ENCODE measurements at places on chromosomes 13 and 19. TPM values are rescaled to one million over a fixed set of nuclear protein-coding genes. Genes with fewer than 3 reads are reported as not detected.

DNA sequence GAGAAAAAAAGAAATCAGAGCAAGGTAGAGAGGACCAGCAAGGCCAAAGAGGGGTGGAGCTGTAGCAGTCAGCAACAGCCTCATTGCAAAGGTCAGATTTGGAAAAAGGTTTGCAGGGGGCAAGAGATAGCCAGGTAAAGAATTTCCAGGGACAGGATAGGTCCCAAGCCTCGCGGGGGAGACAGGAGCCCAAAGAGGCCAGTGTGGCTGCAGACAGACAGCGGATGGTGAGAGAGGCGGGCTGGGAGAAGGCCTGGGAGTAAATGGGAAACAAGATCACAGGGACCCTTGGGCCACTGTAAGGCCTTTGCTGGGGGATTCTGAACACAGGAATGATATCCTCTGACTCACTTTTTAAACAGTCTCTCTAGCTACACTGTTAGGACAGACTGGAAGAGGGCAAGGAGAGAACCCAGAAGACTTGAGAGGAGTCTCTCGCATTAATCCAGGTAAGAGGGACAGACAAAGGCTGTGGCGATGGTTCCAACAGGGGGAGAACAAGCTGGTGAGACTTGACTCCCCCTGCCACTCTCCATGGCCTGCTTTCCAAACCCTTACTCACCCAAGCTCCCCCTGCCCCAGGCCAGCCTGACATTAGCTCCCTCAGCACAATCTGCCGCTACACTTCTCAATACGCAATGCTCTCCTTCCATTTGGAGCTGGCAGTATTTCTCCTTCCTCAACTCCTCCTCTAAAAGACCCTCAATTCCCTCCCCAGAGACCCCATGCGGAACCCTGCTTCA is 31.8 kb downstream of the DOCK9 start:
- no peak overlapping the region for H3K27ac ChIP-seq
- H3K4me3 ChIP-seq: no peak overlapping the region
- no peaks in the 10 kb centered on the region for H3K36me3 ChIP-seq
- H3K4me1 ChIP-seq: no peaks in the 10 kb centered on the region
- DNase-seq: no peak
- no peaks in the 10 kb centered on the region for H3K27me3 ChIP-seq

PRKD2 gene
- 58.9 TPM for total RNA-seq

GRCh38 chr13:49444524-49445395 is 686 bp downstream of the SETDB2 start:
- no peaks in the 10 kb centered on the region for H3K27me3 ChIP-seq
- H3K27ac ChIP-seq: peak overlapping the region; percentile 93
- DNase-seq: no peak
- peaks cover 22% of the 10 kb centered on the region for H3K4me1 ChIP-seq
- no peaks in the 10 kb centered on the region for H3K36me3 ChIP-seq
- H3K4me3 ChIP-seq: peak overlapping the region; percentile 82

- peaks cover 49% of the 10 kb centered on the region for H3K4me1 ChIP-seq
- DNase-seq: no peak
- no peaks in the 10 kb centered on the region for H3K27me3 ChIP-seq
Measured at GRCh38 chr19:46935066-46935663, 74.4 kb downstream of the ARHGAP35 start.

Measured in upper lobe of right lung (tissue), 1 donor.